ENCODE measurements at places on chromosomes 4 and X. TPM values are rescaled to one million over a fixed set of nuclear protein-coding genes. Genes with fewer than 3 reads are reported as not detected.

Gene PDLIM5
- 14.9 TPM for total RNA-seq

Gene GNRHR
- not detected for total RNA-seq

Gene CDKL5
- 1.4 TPM for total RNA-seq

Gene OTUD6A
- not detected for total RNA-seq

Gene ENAM
- 1.2 TPM for total RNA-seq

Gene CXCL11
- not detected for total RNA-seq

Gene ERAS
- total RNA-seq, result not detected

Gene LDB2
- not detected for total RNA-seq

Gene PDS5A
- total RNA-seq, result 98.3 TPM

Gene GAGE12F
- not detected for total RNA-seq

Gene PABPC1L2B
- total RNA-seq, result not detected

Gene RUFY3
- 40.9 TPM for total RNA-seq

Gene BRCC3
- 25.2 TPM for total RNA-seq

Gene SOWAHD
- total RNA-seq, result 2.4 TPM

Gene KCNE5
- 0.23 TPM for total RNA-seq

Gene XAGE2
- total RNA-seq, result not detected

Gene ARMCX4
- total RNA-seq, result 2.3 TPM

Gene ZMAT1
- 6.0 TPM for total RNA-seq

Gene AMBN
- total RNA-seq, result not detected

Gene TRIML2
- not detected for total RNA-seq

Gene RAB40AL
- 0.36 TPM for total RNA-seq

Gene PNMA6A
- 0.68 TPM for total RNA-seq

Gene ANKRD50
- 0.28 TPM for total RNA-seq

Gene STK26
- total RNA-seq, result 53.5 TPM

Gene IL1RAPL1
- not detected for total RNA-seq

Gene SPIN2B
- total RNA-seq, result 14.3 TPM

Gene FAM47A
- total RNA-seq, result not detected

Gene CPLX1
- total RNA-seq, result 2.6 TPM

Gene PAGE1
- not detected for total RNA-seq

Gene PAGE5
- total RNA-seq, result not detected

Gene GLRA3
- not detected for total RNA-seq

Gene PRDM5
- total RNA-seq, result 0.26 TPM

Gene SLC26A1
- total RNA-seq, result not detected

Gene CRMP1
- not detected for total RNA-seq
